Activated gamma-delta T cell (primary cell): ENCODE measurements at places on chromosomes 3 and 15.

DNA sequence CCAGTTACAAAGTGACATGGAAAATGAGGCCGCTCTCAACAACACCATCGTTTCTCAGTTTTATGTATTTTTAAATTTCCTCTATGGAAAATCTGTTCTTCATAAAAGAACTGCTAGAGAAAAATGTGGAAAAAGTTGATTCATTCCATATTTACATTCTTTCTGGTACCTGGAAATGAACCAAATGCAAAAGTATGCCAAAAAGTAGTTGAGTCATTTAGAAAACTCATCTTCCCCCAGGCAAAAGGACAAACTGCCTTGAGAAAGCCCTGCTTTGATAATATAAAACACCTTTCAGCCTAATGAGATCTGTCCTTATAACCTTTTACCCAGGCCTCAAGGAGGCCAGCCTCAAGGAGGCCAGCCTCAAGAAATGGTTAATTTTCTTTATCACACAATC lies 283.0 kb upstream of the VEPH1 start:
- no peak for DNase-seq

GRCh38 chr3:156477323-156477722 lies 77.6 kb downstream of the SSR3 start:
- no peak for DNase-seq

- no peak for DNase-seq
Measured at GRCh38 chr3:186151077-186151971, 42.4 kb upstream of the ETV5 start.

- DNase-seq = no peak
Measured at GRCh38 chr15:35290301-35290721, 205.2 kb upstream of the NANOGP8 start.
